ENCODE measurements at places on chromosomes 7 and 10.

GRCh38 chr10:92590623-92591549, 2.0 kb upstream of the KIF11 start:
- no peak for DNase-seq

DNA sequence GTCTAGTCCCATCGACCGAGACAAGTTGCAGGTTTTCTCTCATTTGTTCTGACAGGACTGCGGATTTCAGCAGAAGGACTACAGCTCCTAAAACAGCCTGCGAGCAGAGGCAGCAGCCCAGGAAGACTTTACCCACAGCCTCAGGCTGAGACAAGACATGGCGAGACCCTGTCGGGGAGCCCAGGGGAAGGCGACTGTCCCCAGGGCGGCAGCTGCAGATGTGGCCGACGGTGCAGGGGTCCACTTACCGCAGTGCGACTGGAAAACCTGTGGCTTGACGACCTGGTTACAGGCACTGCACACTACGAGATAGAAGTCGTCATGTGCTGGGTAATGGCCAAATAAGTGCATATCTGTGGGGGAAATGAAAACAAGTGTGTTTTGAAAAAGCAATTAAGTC, 88.0 kb downstream of the ATXN7L1 start:
- no peak for DNase-seq

DNA sequence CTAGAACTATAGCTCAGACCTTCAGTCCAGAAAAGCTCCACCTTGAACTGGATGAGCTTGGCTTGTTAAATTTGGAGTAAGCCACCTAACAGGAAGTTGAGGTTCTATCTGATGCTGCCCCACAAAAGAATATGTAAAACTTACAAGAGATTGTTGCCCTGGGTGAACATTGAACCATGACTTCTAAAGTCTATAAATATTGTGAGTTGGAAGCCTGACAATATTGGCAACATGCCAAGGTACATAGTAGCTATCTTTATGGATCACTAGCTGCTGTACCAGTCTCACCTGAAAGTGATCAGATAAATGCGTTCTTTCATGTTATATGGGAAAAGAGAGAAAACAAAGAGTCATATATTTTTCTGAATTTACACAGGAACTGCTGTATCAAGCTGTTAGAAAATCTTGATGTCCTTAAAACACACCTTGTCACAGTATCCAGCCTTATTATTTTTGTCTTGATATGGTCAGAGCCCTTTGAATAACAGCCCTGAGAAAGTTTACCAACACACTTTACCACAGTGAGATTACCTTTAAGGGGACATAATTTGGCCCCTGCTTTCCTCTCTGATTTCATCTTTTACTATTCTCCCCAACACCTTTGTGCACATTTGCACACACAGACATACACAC, 92.0 kb downstream of the LSMEM1 start:
- DNase-seq = peak; percentile 37

DNA sequence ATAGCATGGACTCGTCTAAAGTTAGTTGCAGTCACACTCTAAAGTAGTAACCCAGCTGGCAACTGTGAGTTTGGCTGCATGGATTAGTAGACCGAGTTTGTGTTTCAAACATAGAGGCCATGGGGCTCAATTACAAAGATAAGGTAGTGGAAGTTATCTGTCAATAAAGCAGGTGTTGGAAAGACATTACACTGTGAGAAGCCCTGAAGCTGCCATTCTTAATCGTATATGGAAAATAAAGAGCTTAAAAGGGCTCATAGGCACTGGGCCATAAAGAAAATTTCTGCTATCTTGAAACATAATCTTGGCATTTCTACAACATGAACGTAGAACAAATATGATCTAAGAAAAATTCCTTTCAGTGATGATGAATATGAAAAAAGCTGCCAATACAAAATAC, 837.7 kb downstream of the REEP3 start:
- no peak for DNase-seq

All from renal cortex interstitium (tissue), 15 donors.